ENCODE measurements at places on chromosomes 12 and 14.

DNA sequence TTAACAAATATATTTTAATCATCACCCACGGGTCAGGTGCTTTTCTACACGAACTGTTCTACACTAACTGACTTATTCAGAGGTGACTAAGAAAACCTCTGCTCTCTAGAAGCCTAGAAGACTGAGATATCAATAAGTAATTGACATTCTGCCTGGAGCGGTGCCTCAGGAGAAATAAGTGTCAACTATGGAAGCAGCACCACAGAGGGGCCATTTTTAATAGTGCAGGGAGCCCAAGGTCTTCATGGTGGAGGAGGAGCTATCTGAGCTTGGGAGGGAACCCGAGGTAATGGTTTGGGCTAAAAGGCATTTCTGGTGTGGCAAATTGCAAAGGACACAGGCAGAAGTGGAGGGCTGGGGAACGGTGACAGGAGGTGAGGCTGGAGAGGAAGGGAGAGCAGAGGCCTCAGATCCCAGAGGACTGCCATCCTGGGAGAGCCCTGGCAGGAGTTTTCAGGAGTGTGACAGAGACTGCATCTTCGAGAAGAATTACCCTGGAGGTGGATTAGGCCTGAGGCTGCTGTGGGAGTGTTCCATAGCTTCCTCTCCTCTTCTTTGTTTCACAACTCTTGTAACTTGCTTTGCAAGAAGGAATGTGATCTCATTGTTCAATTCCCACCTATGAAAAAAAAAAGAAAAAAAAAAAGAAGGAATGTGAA, 123.1 kb downstream of the NPAS3 start:
- no peak for DNase-seq

DNA sequence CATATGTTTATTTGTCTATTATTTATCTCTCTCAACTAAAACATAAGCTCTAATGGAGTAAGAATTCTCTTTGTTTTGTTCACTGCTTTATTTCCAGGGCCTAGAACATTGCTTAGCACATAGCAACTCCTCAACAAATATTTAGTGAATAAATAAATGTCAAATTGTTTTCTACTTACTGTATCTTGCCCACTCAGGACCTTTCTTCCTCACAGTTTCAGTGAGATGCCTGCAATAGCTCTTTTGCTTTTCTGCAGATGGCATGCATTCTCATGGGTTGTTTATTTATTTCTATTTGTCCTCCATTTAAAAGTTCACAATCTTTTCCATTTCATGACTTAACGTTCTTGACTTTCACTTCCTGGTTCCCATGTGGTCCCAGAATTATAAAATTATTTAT, 94.9 kb upstream of the TTC7B start:
- DNase-seq = no peak

DNA sequence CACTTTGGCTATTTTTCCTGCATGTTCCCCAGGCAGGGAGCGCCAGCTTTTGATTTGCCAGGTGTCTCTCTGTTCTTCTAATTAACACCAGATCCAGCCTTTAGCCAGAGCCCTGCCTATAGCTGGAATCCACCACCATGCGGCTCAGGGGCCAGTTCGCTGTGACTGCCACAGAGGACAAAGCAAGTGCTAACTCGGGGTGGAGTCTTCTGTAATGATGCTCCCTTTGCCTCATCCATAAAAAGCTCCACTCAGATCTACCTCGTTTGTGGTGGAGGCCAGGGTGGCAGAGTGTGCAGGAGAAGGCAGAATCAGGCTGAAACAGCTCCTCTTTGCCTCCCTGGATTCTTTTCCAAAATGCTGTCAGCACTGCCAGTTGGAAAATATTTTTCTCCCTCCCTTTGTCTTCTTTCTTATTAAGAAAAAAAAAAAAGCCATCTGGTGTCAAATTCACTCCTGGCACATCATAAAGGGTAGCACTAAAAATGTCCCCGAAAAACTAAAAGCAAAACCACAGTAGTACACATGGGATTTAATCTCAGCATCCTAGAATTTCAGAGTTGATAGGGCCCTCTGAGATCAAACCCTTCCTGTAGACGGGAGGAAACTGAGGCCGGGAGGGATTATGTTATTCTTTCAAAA, 18.0 kb upstream of the CTDSP2 start:
- no peak for DNase-seq

DNA sequence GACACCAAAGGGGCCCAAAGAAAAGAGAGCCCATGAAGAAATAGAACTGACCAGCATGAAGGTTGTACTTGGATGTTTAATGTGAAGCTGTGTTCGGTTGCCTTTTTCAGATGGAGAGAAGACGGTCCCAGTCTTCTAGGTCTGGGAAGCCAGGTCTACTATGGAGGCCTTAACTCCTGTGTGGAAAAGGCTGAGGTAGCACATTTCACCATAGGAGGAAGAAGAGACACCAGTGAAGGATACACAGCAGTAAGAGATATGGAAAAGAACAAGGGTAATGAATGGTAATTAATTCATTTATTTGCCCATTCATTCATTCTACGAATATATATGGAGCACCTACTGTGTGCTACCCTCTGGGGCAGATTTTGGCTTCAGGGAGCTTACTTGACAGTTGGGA, 151.6 kb upstream of the PLEKHG7 start:
- DNase-seq = no peak
